ENCODE measurements at places on chromosomes 2 and 18. TPM values are rescaled to one million over a fixed set of nuclear protein-coding genes. Genes with fewer than 3 reads are reported as not detected.

Gene ASTL
- total RNA-seq, result not detected

Gene LIMS1
- total RNA-seq, result 97.6 TPM

Gene HJURP
- total RNA-seq, result 1.2 TPM

Gene OTOS
- not detected for total RNA-seq

Gene SLC5A7
- 0.81 TPM for total RNA-seq

Gene INPP4A
- total RNA-seq, result 35.0 TPM

Gene IMPA2
- total RNA-seq, result 54.6 TPM

Gene SYT4
- 1.1 TPM for total RNA-seq

Gene MAB21L4
- 22.2 TPM for total RNA-seq

Gene KCNIP3
- 3.0 TPM for total RNA-seq

Gene PLCL1
- 7.7 TPM for total RNA-seq

Gene TAF1B
- total RNA-seq, result 19.5 TPM

Gene RUFY4
- not detected for total RNA-seq

Gene TTN
- total RNA-seq, result 19.6 TPM

Gene ANKRD29
- 72.0 TPM for total RNA-seq

Gene ALK
- not detected for total RNA-seq

Gene SERPINB13
- not detected for total RNA-seq

Gene KIF3C
- total RNA-seq, result 6.5 TPM

Gene FHL2
- 13.8 TPM for total RNA-seq

Gene RGPD4
- 0.23 TPM for total RNA-seq

Gene NOP58
- 44.4 TPM for total RNA-seq

Gene CIB4
- total RNA-seq, result not detected

Gene KCNF1
- total RNA-seq, result 0.17 TPM

Gene ELOA2
- total RNA-seq, result not detected

Gene ALPG
- 0.49 TPM for total RNA-seq

Gene SERPINB11
- not detected for total RNA-seq

Gene TFCP2L1
- total RNA-seq, result 22.0 TPM

Gene FASTKD2
- 19.7 TPM for total RNA-seq

Gene CHRNA1
- total RNA-seq, result 0.52 TPM

Gene CXCR1
- total RNA-seq, result 5.3 TPM

Gene DSEL
- 10.9 TPM for total RNA-seq

Gene ANKRD39
- total RNA-seq, result 8.6 TPM

Gene FABP1
- total RNA-seq, result not detected

Gene UBXN4
- 80.0 TPM for total RNA-seq

Gene ITGA4
- 18.4 TPM for total RNA-seq

Gene MDH1B
- total RNA-seq, result 0.26 TPM

Gene CCDC74B
- total RNA-seq, result 0.78 TPM

Gene HOXD12
- total RNA-seq, result not detected

Gene RNF125
- total RNA-seq, result 6.5 TPM

Gene WDSUB1
- 16.9 TPM for total RNA-seq

Gene CDK15
- total RNA-seq, result 6.0 TPM

Gene TIMM21
- 20.2 TPM for total RNA-seq

Gene CDK5R2
- not detected for total RNA-seq

Gene EML6
- 1.4 TPM for total RNA-seq

Gene UGT1A10
- not detected for total RNA-seq

Gene TEX44
- total RNA-seq, result not detected

Gene SH2D6
- 1.0 TPM for total RNA-seq

Gene IL1A
- total RNA-seq, result 1.9 TPM

Gene MPP4
- total RNA-seq, result 0.17 TPM

Measured in upper lobe of right lung (tissue), 1 donor.